Breast epithelium (tissue), 4 donors: ENCODE measurements at places on chromosomes 3 and 15. TPM values are rescaled to one million over a fixed set of nuclear protein-coding genes. Genes with fewer than 3 reads are reported as not detected.

The DAZL gene
- total RNA-seq = not detected

The CPOX gene
- total RNA-seq = 22.1 TPM

The SLC28A1 gene
- not detected for total RNA-seq

The GHSR gene
- not detected for total RNA-seq

The FOXB1 gene
- not detected for total RNA-seq
